Kidney (tissue), 22 donors: ENCODE measurements at places on chromosomes 4 and X.

GRCh38 chr4:168585168-168586091, 88.6 kb downstream of the PALLD start:
- DNase-seq = peak; percentile 88

- DNase-seq = no peak
Observed at GRCh38 chrX:3141031-3141430, 99.8 kb downstream of the ARSF start.

GRCh38 chr4:113588895-113589668, 172.5 kb downstream of the CAMK2D start:
- no peak for DNase-seq

GRCh38 chr4:141348573-141348972, 127.9 kb downstream of the ZNF330 start:
- DNase-seq = no peak

DNA sequence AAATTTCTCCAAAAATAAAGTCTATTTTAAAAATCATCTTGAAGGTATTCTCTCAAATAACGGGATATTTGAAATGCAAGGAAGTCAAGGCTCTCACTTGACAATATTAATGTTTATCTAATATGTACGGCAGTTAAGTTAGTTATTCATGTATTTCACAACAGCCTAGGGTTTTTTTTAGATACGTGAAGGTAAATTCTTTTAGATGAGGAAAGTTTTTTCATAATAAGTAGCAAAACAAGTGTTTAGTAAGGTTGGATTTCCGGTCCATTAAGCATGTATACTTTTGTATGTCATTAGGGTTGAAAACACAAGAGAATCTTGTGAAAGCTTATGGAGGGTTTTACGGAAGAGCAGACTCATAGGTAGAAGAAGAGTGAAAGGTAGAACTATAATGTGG, 273.3 kb downstream of the ANK2 start:
- no peak for DNase-seq

GRCh38 chr4:127214016-127214415, 418.7 kb upstream of the INTU start:
- DNase-seq = no peak

DNA sequence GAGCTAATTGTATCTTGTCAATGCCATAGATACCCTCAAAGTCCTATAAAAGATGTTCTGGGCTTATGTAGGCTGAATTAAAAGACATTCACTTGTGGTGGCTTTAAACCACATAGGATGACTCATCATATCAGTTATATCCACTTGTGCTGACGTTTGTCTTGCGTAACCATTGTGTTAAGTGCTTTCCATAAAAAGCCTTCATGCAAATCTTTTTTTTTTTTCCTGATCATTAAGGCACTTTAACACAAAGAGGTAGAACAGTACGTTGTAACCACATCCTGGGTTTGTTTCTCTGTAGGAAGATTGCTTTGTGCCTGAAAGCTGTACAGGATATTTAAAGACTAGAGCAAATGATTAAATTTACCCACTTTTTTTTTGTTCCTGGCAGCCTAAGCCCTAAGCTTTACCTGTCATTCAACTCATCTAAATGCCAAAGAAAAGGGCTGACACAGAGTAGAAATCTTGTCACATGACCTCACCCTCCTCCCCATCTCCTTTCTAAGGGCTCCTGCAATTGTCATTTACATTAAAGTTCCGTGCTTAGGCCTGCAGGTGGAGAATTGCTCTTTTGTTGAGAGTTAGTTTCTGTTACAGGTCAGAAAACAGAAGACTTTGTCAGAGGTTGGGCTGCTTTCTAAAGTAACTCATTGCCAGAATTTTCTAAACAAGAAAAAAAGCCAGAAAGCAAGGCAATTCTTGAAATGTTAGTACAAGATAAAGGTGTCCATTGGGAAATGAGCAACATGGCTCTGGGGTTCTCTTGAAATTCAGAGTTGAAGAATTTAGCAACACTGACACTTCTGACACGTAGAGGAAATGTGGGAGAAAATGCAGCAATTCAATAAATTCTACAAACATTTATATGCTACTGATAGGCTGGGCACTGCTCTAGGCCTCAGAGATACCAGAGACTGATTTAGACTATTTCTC, 555.6 kb downstream of the PPARGC1A start:
- DNase-seq = no peak

- DNase-seq = no peak
Observed at GRCh38 chr4:41963105-41963504, 18.5 kb upstream of the DCAF4L1 start.

DNA sequence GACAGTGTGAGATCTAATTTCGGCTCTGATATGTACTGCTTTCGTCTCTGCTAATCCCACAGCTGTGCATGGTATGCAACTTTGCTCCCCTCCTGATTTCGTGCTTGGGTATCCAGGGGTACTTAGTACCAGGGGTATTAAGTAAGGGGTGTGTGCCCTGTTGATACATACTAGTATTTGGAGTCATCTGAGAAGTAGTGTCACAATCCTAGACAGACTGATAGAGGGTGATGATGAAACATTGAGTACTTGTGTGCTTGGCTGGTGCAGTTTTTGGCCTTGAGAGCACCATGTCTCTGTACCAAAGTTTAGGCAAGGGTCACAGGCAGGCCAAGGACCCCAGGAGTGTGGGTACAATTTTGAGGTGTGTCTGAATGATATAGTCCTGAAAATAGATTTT, 10.9 kb downstream of the GPAT3 start:
- DNase-seq = no peak

DNA sequence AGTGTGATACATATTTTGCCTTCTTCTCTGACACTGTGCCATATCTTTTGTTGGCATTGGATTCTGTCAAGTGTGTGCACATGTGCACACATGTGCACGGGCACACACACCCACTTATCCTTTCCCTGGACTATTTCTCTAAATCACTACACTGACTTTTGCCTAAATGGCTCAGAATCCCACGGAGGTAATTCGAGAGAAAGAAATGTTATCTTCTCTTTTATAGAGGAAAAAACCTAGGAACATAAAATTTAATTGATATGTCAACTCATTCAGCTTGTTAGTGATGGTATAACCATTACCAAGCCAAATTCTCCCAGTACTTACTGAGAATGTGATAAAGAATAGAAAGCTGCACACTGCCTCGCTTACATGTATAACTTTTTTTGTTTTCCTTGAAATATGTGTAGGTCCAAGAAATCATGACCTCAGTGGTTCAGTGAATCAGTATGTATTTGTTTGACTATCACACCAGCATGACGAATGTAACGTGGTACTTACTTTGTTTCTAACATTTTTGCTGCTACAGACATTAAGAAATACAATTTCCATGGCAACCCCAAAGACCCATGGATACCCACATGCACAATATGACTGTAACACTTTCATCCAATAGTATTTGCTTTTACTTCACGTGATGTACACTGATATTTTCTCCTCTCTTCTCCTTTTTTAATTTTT, 163.0 kb downstream of the PCDH7 start:
- no peak for DNase-seq

- no peak for DNase-seq
Observed at GRCh38 chr4:153591441-153591840, 92.6 kb upstream of the TLR2 start.

GRCh38 chr4:40211224-40212185, 14.7 kb downstream of the RHOH start:
- DNase-seq = no peak

DNA sequence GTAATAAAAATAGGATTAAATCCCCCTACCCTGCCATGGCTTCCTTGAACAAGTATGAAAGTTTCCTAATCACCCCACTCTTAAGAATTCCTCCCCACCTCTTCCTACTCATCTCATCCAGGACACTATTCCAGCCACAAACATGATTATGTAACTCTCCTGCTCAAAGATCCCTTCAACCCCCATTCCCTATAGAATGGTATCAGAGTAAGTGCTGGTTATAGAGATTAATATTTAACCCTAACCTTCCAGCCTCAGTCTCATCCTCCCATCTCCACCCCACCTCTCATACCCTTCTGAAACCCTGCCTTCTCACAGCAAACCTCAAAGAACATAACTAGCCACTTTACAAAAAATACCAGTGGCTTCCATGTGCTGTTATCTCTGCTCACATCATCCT, 155.1 kb downstream of the PPP3CA start:
- DNase-seq = no peak

- no peak for DNase-seq
Observed at GRCh38 chr4:147958057-147958456, 226.2 kb downstream of the ARHGAP10 start.

DNA sequence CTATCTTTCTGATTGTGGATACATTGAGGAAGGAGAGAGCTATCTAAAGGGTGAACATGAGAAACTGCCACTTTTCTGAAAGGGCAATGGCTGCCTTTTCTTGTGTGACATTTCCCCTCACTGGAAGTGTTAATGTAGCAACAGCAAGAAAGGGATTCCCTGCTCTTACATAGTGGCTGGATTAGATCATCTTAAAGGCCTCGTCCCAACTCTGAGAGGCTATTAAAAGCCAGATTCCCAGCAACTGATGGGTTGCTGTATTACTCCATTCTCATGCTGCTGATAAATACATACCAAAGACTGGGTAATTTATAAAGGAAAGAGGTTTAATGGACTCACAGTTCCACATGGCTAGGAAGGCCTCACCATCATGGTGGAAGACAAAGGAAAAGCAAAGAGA, 33.7 kb upstream of the ADH7 start:
- no peak for DNase-seq

GRCh38 chrX:39301036-39301435, 499.8 kb downstream of the MID1IP1 start:
- no peak for DNase-seq

DNA sequence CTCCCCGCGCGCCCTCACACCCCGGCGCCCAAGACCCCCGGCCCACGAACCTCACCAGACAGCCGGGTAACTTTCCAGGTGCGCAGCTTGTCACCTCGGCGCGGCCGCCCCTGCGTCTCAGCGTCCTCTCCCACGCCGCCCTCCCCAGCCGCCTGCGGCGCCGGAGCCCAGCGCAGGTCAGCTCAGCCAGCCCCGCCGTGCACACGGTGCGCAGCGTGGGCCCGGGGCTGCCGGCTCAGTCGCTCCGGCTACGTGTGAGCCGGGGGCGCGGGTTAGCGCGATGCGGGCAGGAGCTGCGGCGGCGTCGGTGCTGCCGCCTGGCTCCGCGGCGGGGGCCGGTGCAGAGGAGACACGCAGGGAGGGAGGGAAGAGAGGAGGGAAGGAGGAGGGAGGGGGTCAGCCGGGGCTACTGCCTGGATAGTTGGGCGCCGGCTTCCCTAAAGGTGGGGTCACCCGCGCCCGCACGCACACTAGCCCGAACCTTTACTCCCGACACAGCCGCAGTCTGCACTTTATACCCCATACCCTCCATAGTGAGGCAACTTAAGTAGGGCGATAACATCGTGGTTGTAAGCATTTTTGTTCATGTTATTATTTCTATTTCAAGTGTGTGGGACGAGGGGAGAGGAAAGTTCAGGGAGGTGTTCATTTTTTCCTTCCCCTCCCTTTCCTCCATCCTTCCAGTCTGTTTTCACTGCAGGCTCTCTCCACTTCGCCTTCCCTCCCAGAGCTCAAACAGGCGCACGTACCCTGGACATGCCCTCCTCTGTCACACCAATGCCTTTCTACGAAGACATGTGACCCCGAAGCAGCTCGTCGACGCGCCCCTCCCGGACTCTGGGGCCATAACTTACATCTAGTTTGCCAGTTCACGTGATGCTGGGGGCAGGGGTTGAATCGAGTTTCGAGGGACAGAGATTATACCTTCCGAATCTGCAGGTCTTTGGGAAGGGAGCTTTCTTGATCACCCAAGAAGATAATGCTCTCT, at the start of gene PRKG2:
Gene PRKG2 (minus strand): TSS at position 342 of the 988 bp plus-strand sequence. CDS start 10,175 bp downstream, outside the sequence.
- DNase-seq = peak; percentile 40

- DNase-seq = no peak
Observed at GRCh38 chr4:67593741-67594175, 35.2 kb downstream of the STAP1 start.

GRCh38 chr4:129598582-129598981, 502.6 kb downstream of the C4orf33 start:
- DNase-seq = no peak

DNA sequence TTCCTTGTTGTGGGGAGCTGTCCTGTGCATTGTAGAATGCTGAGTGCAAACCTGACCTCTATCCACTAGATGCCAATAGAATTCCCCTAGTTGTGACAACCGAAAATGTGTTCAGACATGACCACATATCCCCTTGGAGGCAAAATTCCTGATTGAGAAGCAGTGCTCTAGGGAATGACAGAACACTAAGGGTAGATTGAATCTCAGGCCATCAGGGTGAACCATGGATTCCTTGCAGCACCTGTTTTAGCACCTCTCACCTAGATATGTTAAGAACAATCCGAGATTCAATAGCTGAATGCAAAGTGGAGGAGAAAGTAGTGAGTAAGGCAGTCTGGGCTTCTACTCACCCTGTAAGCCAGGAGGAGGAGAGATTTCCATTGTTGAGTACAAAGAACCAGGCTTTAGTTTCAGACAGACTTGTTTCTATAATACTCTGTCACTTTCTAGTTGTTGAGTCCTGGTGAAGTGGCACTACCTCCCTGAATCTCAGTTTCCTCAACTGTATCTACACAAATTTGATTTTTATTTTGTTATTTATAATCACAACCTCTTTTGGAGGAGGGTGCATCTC, 111.0 kb upstream of the RAP2C start:
- no peak for DNase-seq
